Posterior vena cava (tissue), 2 donors: ENCODE measurements at places on chromosomes 7 and 10. TPM values are rescaled to one million over a fixed set of nuclear protein-coding genes. Genes with fewer than 3 reads are reported as not detected.

The MYL7 gene
- total RNA-seq = 1.4 TPM

The C10orf90 gene
- not detected for total RNA-seq

The SAMD9L gene
- 11.5 TPM for total RNA-seq

The SRRM3 gene
- total RNA-seq = 5.3 TPM

The LIPK gene
- total RNA-seq = not detected

The COL17A1 gene
- total RNA-seq = 0.88 TPM

The CALHM2 gene
- total RNA-seq = 49.8 TPM

The PODXL gene
- total RNA-seq = 41.9 TPM

DNA sequence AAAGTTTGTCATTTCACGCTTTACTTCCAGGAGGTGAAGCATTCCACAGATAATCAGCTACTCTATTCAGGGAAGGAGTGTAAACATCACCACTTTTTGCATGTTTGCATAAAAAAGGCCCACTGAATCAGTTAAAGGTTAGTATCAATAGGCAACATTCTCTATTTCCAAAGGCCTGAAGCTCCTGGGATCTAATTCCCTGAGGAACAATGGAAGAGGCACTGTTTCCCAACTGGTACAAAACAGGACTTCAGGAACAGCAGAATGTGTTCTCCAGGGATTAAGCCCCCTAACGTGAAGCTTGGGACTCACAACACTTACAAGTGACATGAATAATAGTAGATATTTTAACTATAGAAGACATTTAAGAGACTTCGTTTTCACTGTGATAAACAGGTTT is 6.1 kb downstream of the LRRN3 start:
- DNase-seq = no peak

DNA sequence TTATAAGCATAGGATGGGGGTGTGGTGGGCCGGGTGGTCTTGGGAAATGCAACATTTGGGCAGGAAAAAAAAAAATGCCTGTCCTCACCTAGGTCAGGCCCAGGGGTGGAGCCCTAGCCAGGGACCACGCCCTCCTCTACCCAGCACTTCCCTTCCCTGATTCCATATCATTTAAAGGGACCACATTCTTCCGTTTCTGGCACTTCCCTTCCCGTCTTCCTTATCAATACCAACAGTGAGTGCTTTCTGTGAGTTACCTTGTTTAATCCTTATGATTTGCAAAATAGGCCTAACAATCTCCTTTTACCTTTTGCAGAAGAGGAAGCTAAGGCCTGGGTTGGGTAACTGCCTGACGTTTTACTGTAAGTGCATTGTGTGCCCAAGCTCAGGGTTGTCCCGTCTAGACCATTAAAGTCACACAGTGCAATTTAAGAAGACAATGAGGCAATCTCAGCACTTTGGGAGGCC is 16.7 kb upstream of the C10orf95 start:
- no peak for DNase-seq

DNA sequence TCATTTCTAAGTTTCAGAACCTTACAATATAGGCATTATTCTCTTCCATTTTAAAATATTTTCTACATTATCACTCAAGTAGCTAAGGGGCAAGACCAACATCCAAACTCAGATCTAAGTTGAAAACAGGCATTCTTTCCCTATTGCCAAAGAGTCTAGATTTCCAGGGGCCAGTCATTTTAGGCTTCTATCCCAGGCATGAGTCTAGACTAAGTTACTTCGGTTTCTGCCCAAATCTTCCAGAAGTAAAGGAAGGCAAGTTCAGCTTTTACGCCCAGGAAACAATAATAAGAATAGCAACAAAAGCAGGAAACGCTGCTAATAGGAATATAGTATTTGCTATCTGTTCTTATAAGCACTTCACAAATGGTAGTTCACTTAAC is 189.9 kb downstream of the DGKI start:
- DNase-seq = no peak

- DNase-seq = no peak
Observed at GRCh38 chr10:133343558-133343957, 3.6 kb upstream of the PRAP1 start.

- DNase-seq = no peak
Observed at GRCh38 chr7:5591278-5591874, 167.7 kb upstream of the TNRC18 start.

- no peak for DNase-seq
Observed at GRCh38 chr7:53504914-53505313, 469.5 kb downstream of the POM121L12 start.

DNA sequence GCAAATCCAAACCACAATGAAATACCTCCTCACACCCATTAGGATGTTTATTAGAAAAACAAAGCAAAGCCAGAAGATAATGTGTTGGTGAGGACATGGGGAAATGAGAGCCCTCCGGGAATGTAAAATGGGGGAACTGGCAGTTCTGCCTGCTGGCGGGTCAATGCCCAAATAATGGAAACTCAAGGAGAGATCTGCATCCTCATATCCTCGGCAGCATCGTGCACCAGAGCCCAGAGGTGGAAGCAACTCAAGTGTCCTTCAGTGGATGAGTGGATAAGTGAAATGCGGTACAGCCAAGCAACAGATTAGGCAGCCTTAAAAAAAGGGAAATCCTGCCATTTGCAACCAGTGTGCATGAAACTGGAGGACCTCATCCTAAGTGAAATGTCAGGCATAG is 325.2 kb downstream of the WDR37 start:
- DNase-seq = no peak

DNA sequence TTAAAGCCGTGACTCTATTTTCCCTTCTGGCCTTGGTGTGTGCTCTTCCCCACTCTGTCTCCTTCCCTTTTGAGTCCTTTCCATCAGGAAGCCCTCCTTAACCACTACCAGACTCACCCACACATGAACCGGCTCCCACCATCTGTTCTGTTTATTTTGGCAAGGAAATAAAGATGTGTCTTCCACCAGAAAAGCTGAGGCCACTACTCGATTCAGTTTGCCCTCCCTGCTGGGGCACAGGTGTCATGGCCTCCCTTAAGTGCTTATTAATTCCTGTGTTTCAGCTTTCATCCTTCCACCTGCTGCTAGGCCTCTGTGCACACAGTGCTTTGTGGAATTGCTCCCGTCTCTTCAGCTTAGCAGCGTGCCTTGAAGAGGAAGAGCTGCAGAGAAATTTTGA is 16.7 kb downstream of the POR start:
- DNase-seq = no peak

- DNase-seq = no peak
Observed at GRCh38 chr7:104890216-104890615, 123.8 kb upstream of the KMT2E start.

- DNase-seq = no peak
Observed at GRCh38 chr7:27569106-27569505, 93.6 kb downstream of the HIBADH start.

DNA sequence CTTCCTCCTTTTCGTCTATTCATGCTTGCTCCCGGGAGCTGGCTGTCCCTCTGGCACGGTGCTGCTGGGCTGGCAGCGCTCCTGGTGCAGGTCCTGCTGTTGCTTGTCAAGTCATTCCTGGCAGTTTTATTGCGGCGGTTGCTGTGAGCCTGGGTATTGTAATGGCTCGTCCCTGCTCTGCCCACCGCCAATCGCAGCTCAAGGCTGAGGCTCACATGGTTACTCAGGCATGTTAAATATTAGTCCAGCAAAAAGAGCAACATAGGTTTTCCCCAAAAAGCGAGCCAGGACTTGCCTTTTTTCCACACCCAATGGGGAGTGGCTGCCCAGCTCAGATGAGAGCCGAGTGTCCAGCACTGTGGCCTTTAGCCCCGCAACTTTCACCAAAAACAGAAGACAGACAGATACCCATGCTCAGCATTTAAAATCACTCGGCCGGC is 492.9 kb upstream of the FOXK1 start:
- peak; percentile 90 for DNase-seq

GRCh38 chr7:74129887-74130286 is 44.3 kb upstream of the EIF4H start:
- no peak for DNase-seq

DNA sequence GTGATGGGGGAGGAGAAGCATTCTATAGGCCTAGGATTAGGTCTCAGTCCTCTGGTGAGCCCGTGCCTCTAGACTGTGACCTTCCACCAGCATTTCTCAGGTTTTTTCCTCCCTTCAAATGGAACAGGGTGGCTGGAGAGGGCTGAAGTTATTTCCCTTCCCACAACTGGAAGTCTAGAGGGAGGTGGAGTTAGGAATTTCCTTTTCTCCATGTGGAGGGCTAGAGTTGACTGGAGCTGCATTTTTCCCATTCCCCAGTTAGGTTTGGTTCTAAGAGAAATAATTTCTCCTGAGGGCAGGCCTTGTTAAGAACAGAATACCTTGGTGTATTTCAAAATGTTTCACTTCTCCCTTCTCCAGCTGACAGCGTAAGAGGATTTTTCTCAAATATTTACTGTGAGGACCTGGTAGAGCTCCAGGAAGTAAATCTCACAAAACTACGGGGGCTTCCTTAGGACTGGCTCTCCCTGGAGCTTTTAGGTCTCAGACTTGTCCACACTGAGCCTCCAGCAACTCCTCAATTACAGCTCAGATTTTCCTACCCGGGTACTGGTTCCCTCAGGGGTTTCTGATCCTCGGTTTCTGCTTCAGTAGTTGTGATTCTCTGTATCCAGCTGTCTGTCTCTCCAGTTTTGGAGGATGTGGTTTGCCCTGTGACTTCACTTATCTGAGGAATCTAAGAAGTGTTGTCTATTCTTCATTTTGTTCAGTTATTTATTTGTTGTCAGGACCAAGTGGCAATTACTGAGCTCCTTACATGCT is 6.0 kb upstream of the REEP3 start:
- no peak for DNase-seq

DNA sequence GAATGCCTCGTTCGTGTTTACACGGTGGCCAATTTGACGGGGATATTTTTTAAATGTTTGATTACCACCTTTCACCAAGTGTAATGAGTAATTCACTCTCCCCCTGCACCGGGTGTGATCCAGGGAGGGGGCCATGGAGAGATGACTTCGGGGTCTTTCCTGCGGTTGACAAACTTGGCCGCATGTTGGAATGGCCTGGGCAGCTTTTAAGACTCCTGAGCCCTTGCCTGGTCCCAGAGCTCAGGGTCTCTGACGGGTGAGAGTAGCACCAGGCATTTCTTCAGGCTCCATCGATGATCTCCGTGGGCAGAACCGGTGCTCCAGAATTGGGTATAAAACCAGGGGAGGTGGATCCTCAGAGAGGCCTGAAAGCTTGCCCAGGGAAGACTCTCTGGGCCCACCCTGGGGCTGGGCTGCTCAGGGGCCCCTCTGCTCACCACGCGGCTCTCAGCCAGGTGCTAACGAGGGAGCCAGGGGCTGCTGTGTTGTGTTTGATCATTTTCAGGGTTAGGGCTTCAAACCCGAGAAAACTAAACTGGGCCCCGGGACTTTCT is 882 bp downstream of the ZNF282 start:
- no peak for DNase-seq

DNA sequence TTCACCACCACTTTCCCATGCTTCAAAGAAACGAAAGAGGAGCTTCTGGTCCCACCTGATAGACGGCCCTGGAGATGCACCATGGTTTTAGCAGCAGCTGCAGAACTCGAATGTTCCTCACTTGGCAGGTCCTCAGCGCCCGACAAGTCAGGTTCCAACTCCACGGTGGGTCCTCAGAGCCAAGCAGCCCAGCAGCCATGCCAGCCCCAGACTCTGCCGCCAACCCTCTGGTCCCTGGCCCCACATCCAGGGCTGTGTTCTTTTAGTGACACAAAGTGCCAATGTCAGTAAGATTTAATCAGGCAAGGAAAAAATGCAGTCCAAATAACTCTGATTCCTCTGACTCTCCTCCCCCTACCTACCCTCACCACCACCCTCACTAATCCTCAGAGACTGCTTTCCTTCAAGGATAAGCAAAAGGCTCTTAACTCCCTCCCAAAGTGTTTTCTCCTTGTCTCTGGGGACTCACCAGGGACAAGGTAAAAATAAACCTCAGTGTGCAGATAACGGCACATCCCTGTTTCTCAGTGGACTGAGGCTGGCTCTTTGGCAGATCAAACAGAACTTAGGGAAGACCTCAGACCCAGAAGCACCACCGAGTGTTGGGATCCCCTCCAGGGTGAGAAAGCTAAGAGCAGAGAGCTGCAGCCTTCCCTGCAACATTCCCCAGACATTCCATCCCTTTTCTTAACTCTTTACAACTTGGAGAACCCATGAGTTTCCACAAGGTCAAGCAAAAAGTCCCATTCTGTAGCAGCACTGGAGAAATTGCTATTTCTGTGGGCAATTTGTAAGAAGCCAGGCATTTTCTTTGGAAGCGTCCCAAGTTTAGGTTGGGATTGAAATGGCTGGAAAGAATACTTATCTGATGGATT is 358.9 kb downstream of the FRMD4A start:
- DNase-seq = no peak

DNA sequence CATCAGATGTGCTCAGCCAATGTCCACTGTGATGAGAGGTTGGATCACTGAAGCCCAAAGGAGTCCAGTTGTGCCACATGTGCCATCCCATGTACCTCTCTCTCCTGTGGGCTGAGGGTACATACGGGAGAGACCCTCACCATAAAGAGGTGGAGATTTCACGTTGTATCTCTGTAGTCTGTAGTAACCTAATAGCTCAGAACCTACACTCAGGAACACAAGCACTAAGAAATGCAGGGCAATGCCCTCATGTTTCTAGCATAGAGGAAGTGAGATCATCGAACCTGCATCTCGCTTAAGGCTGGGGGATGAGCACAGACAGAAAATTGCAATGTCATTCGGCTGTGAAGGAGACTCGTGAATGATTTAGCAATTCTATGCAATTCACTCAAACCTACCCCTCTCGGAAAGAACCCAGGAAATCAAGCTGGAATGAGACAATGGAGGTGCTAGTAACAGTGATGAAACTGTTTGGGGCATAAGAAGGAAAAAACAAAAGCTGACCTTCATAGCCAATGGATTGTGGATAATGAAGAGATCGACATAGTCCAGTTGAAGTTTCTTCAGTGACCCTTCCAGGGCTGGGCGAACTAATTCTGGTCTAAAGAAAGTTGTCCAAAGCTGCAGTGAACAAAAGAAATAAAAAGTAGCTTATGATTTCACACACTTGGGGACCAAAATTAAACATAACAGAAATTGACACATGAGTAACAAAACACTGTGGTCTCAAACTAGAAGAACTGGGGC is 80.3 kb upstream of the UCN3 start:
- no peak for DNase-seq

DNA sequence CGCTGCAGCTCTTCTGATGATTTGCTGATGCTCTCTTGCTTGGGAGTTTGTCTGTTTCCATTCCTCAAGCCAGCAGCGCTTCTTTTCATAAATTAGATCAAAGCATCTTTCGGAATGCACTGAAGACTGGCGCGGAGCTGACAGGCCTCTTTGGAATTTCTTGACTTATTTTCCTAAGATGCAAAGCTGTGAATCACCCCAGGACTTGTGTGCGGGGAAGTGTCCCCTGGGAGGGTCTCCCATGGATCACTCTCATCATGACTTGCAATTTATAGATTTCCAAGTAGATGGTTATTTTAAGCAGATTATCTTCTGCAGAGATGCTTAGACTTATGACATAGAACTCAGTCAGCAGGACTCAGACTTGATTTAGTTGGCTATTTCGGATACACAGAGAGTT is 467.2 kb downstream of the TCERG1L start:
- DNase-seq = no peak
